ENCODE measurements at places on chromosomes 7 and 10.

DNA sequence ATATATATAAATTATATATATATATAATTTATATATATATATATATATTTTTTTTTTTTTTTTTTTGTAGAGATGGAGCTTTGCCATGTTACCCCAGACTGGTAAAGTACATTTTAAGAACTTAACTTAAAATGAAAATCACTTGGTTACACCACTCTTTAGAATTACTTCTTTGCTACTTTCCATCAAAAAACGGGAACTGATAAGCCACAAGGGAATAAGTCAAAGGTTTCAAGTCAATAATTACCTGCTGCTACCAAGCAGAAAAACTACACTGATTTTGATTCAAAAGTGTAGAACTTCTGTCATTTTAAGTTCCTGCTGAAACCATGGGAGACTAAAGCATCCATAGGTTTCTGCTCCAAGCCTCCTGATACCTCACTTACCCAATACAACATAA is 12.2 kb downstream of the PPA1 start:
- DNase-seq: no peak

- no peak for DNase-seq
Observed at GRCh38 chr7:105773030-105773460, 103.4 kb downstream of the ATXN7L1 start.

DNA sequence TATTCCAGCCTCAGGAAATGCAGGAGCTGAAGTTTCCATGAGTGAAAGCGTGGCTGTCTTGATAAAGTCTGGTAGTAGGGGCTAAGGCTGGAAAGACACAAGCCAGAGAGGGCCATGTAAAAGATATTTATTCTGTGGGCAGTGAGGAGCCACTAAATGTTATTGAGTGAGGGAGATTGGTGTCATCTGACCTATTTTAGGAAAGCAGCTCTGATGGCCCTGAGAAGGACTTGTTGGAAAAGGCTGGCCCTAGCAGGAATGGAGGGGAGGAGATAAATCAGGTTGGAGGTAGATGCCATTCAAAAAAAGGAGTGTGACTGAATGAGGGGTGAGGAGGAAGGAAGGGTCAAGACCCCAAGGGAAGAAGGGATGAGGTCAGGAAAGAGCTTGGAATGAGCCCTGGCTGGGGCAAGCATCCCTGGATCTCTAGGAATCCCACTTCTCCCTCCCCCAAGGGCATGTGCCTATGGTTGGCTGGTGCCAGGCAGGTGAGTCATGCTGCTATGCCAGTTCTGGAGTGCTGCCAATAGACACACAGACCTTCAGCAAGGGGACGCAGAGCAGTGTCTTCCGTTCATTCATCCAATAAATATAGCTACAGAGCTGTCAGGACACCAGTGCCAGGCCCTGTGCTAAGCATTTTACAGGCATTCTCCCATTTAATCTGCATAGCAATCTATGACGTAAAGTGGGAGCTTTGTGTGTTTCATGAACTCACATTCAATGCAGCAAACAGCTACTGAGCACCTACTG is 2.0 kb downstream of the ANKRD2 start:
- no peak for DNase-seq

GRCh38 chr7:45702751-45703150 is 128.6 kb downstream of the ADCY1 start:
- DNase-seq: no peak

GRCh38 chr10:42981358-42982236 is 95.3 kb upstream of the RET start:
- DNase-seq: peak; percentile 3

DNA sequence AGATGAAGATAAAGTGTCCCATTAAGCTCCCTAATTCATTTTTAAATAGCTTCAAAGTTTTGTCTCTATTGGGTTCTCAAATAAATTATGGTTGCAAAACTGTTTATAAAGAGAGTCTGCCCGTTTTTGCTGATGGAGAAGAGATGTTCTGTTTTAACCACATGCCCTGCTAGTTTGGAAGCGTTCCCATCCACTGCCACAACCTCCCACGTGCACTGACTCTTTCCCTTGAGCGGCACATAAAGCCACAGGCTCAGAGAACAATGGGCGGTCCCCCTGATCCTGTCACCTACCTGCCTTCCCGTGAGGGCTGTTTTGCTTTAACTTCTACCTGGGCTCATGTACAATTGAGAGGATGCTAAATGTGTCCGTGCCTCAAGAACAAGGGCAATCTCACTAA is 65.5 kb downstream of the CPVL start:
- no peak for DNase-seq

DNA sequence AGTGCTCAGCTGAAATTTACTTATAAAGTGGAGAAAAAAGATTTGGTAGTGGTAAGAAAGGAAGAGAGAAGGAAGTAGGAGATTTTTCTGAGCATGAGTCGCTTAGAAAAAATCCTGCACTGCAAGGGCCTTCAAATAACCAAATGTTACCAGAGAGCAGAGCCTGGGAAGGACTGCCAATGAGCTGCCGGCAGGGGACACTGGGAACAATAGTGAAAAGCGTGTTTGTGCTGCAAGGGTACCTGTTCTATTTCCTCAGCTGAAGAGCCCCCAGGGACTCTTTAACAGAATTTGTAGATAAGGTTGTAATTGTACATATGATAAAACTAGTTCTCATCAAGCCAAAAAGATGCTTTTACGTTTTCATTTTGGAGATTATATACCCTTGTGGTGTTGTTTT is 696.3 kb upstream of the C7orf33 start:
- DNase-seq: no peak

GRCh38 chr7:121006711-121007315 is 18.3 kb downstream of the CPED1 start:
- DNase-seq: no peak

DNA sequence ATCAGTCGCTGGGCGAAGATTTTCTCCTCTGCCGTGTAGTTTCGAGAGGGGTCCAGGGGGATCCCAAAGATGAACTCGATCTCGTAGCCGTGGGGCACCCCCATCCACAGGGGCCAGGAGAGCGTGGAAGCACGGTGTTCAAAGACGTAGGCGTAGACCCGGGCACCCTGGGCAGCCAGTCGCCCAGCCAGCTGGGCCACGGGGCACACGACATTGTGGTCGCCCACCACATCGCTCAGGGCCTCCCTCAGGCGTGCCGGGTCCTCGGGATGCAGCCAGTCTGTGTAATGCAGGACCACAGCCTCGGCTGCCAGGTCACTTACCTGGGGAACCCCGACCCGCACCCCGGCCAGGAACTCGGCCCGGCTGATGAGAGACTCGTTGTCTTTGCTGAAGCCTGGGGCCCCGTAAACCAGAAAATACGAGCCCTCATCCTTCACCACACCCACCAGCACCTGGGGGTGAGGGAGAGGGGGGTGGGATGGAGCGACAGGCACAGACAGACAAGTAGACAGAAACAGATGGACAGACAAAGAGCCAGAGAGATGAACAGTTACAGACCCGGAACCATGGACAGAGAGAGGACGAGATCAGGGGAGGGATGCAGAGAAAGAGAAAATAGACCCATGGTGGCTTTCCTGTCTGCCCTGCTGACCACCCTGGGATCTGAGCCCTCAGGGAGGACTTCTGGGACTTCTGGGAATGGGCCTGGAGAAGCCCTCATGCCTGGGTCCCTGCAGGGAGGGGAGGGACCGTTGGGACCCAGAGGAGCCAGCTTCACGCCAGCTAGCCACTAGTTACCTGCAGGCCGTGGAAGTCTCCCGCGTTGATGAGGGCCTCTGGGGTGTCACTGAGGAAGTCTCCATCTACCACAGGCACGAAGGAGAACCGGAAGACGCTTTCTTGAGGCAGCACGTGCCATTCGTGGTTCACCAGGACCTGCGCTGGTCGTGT is 3.0 kb downstream of the ACHE start:
- no peak for DNase-seq

- DNase-seq: no peak
Observed at GRCh38 chr10:126101325-126101724, 205.0 kb downstream of the FANK1 start.

DNA sequence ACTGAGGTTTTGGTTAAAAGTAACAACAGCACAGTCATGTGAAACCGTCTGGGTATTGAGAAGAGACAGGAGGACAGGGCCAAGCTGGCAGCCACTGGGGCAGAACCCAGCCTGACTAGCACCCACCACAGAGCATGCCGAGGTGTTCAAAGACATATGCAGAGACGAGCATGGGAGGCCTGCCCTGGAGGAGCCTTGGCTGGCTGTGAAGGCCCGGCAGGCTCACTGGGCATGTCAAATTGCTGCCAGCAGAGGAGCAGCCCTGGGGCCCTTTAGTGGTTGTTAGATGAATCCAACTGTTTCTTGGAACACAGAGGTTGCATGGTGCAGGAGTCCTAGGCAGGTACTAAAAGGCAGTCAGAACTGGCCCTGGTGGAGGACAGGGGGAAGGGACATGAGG is 5.0 kb upstream of the GDF2 start:
- no peak for DNase-seq

GRCh38 chr10:48607356-48608278 is 2.7 kb upstream of the ARHGAP22 start:
- DNase-seq: no peak

GRCh38 chr10:130003166-130003565 is 39.1 kb upstream of the EBF3 start:
- no peak for DNase-seq

- DNase-seq: no peak
Observed at GRCh38 chr10:114350751-114351150, 53.6 kb downstream of the AFAP1L2 start.

- no peak for DNase-seq
Observed at GRCh38 chr10:129637010-129637409, 170.0 kb downstream of the MGMT start.

GRCh38 chr10:43971306-43971705 is 322.6 kb upstream of the ZNF32 start:
- no peak for DNase-seq

GRCh38 chr10:17138460-17139042 is 8.9 kb upstream of the CUBN start:
- no peak for DNase-seq

- peak; percentile 19 for DNase-seq
Observed at GRCh38 chr10:123582084-123582989, 83.8 kb upstream of the GPR26 start.

- DNase-seq: no peak
Observed at GRCh38 chr7:156764766-156765165, 124.2 kb downstream of the RNF32 start.
